ENCODE measurements at places on chromosomes 1 and 21.
A peak's percentile ranks its signal among the peaks of the same experiment; 100 is the strongest.

- DNase-seq, result no peak
These were observed 37.5 kb downstream of the PLPPR5 start for GRCh38 chr1:98967122-98967521.

- no peak for DNase-seq
These were observed 49.1 kb downstream of the TRABD2B start for GRCh38 chr1:47948126-47948525.

- DNase-seq, result no peak
These were observed 37.0 kb downstream of the COQ8A start for GRCh38 chr1:226976978-226977642.

- DNase-seq, result no peak
These were observed 3.3 kb downstream of the RSRP1 start for GRCh38 chr1:25243907-25244306.

- DNase-seq, result no peak
These were observed 26.4 kb downstream of the ANGPTL1 start for GRCh38 chr1:178844436-178844835.

- DNase-seq, result no peak
These were observed 790 bp downstream of the RPS8 start for GRCh38 chr1:44775930-44776729.

DNA sequence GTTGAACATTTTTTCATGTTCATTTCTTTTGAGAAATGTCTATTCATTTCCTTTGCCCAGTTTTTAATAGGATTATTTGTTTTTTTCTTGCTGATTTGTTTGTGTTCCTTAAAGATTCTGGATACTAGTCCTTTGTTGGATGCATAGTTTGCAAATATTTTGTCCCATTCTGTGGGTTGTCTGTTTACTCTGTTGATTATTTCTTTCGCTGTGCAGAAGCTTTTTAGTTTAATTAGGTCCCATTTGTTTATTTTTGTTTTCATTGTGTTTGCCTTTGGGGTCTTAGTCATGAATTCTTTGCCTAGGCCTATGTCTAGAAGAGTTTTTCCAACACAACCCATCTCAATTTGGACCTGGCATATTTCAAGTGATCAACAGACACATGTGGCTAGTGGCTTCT, 116.1 kb upstream of the GALNT2 start:
- DNase-seq, result no peak

GRCh38 chr1:98964198-98964597, 40.5 kb downstream of the PLPPR5 start:
- DNase-seq, result no peak

GRCh38 chr1:201736707-201737320, 92.1 kb upstream of the IPO9 start:
- no peak for DNase-seq

DNA sequence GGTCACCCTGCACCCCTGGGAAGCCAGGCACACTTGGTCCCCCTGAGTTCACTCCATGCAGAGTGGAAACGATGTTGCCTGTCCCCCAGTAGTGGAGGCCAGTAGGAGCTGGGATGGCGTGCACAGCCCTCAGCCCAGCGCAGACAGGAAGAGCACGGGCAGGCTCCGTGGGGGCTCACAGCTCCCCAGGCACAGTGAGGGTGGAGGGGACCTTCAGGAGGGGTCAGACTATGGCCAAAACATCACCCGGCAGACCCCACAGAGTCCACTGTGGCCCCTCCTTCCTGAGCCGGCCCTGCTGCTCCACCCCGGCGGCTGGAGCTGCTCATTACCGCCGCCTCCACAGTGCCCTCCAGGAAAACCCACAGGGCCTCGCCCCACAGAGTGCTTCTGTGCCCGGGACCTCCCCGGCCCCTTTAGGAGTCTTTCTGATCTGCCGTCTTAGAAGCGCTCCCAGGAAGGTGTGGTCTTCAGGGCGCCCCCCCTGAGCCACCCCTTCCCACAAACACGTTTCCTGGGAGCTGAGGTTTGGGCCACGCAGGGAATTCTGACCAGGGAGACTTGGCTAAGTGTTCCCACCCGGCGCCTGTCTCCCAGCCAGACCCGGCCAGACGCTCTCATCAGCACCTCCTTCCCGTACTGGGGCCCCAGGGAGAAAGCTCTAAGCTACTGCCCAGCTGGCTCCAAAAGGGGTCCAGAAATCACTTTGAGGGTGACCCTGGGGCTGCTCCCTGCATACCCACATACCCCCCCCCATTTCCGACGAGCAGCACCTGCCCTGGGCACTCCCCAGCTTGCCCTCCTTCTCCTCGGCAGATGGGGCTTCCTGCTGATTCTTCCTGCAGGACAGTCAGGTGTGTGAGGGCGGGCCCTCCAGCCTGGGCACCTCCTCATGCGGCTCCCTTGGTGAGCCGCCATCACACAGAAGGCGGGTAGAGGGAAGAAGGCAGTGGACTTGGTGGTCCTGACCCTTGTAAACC, 38.8 kb downstream of the RIPK4 start:
- no peak for DNase-seq

GRCh38 chr1:206470692-206471414, 577 bp downstream of the IKBKE start:
- peak; percentile 15 for DNase-seq

DNA sequence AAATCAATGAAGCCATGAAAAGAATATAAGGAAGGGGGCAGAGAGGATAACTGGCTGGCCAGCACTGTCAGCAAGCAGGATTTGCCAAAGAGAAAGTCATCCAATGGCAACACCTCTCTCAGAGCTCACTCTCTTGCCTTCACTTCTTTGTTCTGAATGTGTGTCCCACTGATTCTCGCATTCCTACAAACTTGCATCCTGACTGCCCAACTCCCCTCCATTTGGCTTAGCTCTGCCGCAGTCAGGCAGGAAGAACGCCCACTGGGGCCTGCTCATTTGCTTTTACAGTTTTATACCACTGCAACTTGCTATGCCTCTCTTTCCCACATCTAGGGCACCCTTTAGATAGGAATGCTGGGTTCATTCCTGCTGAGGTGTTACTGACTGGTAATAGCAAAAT, 364.2 kb upstream of the ST6GALNAC5 start:
- DNase-seq, result no peak

All from AG09319 (cell line).